Renal cortical epithelial cell (primary cell): ENCODE measurements at places on chromosomes 5 and 9.

DNA sequence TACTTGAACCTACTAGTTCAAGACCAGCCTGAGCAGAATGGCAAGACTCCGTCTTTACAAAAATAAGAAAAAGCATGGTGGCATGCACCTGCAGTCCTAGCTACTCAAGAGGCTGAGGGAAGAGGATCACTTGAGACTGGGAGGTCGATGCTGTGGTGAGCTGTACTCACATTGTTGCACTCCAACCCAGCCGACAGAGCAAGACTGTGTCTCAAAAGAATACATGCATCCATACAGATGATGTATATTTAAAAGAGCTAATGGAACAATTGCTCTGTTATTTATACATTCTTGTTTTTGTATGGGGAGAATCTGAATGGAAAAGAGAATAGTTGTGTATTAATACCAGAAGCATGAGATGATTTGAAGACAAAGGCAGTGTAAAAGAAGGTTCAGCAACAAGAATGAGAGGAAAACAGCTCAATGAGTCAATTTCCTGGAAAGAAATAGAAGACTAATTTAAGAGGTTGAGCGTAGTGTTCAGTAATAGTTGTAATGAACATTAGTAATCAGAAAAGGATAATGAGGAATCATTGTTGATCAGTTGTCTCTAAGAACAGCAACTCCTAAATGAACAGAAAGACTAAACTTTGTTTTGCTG lies 1.9 kb upstream of the LRRC70 start:
- DNase-seq: no peak

DNA sequence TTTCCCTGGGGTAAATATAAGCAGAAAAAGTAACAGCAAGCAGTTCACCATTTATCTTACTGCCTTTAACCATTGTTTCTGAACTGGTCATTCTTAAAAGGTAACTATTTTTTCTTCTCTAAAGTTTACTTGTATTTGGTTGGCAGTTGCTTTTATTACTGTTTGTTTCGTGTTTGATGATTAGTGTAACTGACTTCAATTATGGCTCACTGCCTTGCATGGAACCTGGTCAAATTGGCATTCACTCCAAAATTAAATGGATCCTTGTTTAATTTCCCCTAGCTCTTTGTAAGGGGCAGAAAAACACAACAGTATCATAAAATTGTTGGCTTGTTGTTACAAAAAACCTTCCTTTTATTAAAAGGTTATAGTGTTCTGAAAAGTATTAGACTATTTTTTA lies 1723.9 kb upstream of the CDH6 start:
- no peak for DNase-seq

DNA sequence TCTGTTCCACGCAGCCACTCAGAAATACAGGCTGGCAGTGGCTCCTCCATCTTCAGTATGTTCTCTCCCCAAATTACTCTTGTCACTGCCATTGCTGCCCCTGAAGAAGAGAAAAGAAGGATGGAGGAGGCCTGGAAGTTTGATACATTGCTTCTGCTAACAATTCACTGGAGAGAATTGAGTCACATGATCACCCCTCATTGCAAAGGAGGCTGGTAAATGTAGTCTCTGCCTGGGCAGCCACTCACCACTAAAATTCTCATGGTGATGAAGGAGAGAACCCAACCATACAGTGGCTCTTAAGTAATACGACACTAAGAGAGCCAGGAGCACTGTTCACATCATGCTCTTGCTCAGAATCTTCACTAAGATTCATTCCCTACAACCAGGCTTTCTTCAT lies 112.0 kb downstream of the DOCK8 start:
- no peak for DNase-seq

DNA sequence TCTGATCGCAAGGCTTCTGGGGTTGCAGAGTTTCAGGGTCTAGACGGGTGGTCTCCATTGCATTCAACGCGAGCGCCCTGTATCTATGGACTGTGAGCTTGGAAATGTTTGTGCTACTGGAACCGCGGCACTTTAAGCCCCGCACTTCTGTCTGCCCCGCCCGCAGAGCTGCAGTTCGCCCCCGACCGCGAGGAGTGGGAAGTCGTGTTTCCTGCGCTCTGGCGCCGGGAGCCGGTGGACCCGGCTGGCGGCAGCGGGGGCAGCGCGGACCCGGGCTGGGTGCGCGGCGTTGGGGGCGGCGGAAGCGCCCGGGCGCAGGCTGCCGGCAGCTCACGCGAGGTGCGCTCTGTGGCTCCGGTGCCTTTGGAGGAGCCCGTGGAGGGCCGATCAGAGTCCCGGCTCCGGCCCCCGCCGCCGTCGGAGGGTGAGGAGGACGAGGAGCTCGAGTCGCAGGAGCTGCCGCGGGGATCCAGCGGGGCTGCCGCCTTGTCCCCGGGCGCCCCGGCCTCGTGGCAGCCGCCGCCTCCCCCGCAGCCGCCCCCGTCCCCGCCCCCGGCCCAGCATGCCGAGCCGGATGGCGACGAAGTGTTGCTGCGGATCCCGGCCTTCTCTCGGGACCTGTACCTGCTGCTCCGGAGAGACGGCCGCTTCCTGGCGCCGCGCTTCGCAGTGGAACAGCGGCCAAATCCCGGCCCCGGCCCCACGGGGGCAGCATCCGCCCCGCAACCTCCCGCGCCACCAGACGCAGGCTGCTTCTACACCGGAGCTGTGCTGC lies 1.0 kb downstream of the ADAMTS19 start:
- peak; percentile 11 for DNase-seq

GRCh38 chr5:154721481-154722058 lies 33.6 kb upstream of the LARP1 start:
- DNase-seq: no peak
